Right hindlimb (tissue), 1 donor: ENCODE measurements at places on chromosomes 5 and 9.
A peak's percentile ranks its signal among the peaks of the same experiment; 100 is the strongest.

- no peak for DNase-seq
These were observed 321.6 kb upstream of the ITGA1 start for GRCh38 chr5:52466113-52466512.

DNA sequence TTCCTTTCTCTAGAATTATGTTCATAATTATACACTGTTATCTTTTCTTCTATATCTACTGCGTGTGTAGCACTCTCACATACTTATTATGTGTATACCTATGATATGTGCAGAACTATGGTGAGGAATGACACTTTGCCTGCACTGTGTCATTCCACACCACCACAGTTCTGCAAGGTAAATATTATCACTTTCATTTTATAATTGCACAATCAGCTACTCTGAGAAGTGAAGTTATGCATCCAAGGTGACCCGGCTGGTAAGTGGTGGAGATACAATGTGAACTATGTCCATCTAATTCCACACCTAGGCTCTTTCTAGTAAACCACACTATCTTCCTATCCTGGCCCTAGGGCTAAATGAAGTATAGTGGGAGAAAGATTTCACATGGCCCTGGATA is 170.1 kb upstream of the ATP10B start:
- DNase-seq = no peak

DNA sequence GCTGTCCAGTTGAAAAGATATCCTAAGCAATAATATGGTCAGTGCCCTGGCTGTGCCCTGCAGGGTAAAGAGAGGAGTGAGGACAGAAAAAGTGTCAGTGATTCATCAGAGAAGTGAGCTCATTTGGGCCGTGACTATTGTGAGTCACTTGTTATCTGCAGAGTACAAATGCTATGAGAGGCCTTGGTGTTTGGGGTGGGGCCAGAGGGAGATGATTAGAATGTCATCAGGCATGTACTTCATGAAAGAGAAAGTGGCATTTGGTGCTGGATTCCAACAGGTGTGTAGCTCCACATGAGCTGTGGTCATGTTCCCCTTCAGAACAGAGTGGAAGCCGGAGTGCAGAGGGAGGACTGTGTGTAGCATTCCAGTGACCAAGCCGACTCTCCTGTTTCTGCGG is 174.1 kb downstream of the KDM4C start:
- DNase-seq = no peak

DNA sequence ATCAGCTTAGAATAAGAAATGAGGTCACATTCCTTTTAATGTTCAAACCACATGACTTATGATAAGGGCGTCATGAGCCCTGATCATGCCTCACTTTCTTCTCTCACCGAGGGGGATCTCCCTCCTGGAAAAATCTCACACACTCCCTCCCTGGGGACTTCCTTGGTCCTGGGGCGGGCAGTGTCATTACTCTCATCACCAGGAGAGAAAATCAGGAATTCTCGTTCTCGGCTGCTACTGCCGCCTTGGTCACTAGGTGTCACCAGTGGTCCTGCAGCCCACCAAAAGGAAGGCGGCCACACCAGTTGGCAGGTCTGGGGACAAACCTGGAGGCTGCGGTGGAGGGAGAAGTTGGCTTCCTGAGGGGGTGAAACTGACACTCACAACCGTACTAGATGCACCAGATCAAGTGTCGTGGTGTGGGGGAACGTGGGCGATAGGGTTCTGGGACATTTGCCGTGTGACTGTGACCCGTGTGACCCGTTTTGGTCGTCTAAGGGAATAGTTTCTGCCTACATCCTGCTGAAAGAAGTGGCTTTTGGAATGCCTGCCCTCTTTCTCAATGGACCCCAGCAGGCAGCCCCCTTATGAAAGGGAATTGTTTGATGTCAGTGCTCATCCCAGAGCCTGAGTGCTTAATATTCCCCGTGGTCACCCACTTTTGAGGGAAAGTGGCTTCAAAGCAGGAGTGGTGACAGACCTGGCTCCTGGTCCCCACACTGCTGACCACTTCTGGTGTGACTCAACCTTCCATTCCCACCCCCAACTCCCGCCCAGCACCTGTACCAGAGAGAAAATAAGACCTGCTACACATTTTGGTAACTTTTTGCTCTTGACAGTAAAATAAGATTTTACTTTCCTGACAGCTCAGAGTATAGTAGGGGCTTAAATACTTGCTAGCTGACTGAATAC is 63.2 kb downstream of the ACER2 start:
- DNase-seq = peak; percentile 70

GRCh38 chr5:175629793-175630192 is 28.1 kb upstream of the HRH2 start:
- no peak for DNase-seq

DNA sequence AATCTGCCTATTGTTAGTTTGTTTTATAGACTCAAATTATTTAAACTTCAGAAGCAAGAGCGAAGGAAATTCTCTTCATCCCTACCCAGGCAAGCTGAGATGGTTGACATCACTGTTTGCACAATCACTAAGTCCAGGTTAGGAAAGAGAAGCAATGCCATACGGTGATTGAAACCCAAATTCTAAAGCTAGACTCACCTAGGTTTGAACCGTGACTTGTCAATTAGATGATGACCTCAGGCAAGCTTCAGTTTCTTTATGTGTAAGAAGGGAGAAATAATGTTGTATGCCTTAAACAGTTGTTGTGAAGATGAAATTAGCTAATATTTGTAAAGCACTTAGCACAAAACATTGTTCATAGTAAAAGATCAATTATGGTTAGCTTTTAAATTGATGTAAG is 96.5 kb upstream of the ANKRD55 start:
- no peak for DNase-seq

DNA sequence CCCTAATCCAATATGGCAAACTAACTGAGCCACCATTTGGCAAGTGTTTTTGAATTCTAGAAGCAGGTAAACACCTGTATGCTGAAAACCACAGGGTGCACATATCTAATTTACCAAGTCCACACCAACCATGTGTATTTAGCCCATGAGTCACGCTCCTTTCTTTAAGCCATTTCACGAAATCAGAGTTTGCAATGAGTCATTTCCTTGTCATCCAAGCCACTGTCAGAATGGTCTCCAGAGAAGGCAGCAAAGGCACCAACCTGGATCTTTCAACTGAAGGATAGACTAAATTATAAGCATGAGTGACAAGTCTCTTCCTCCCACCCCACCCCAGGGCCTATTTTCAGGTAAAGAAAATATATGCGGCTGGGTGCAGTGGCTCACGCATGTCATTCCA is 110.0 kb downstream of the PAX5 start:
- no peak for DNase-seq

GRCh38 chr5:118726891-118727290 is 261.5 kb downstream of the DTWD2 start:
- DNase-seq = no peak

DNA sequence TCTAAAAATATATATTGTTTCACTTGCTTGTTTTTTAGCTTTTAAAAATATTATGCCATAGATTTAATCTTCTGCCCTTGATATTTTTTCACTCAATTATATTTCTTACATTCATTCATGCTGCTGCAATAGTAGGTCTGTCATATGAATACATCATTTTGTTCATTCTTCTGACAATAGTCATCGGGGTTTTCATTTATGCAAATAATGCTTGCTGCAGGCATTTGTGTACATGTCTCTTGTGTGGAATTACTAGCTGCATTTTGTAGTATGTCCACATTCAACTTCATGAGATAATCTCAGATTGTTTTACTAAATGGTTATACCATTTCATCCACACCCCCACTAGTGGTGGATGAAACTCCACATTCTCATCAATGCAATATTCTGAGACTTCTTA is 5.3 kb upstream of the PLPP1 start:
- no peak for DNase-seq

DNA sequence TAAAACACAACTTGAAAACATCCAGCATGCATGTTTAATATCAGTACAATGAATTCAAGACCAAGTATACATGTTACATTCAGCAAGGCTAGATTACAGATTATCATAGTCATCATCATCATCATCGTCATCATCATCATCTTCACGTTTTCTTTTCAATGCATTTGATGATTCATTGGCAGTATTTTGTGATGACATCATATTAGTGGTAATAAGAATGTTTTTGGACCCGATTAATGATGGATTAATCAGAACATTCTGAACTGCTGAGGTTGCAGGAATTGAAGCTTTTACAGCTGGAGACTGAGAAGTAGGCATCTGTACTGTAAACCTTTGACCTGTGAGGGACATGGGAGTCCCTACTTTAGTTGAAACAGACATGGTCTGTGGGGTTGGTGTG is 4.5 kb downstream of the AK6 start:
- DNase-seq = no peak

DNA sequence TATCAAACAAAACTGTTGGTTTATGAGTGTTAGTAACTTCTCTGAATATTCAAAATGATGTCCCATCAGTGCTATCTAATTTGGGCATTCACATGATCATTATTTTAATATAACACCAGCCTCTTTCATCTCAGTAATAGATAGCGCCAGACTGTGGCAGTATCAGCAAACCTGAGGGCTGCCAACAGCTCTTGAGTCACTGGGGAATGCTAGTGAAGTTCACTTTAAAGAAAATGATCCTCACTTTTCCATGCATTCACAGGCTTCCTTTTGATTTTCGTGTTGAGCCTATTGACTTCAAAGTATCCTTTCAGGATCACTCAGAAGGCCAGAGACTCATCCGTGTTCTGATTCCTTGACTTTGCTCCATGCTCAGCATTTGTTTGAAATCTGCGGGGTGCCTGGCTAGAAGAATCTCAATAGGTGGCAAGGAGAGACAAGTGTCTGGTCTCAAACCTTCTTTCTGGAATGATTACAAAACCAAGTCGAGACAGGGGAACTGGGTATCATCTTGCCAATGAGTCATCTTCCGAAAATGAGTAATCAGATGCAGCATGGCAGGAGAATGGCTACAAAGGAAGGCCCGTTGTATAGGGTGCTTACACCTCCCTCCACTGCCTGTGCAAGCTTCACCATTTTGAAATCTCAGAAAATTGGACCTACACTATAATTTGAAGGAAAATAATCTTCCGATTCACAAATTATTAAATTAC is 509.1 kb downstream of the RASEF start:
- no peak for DNase-seq

GRCh38 chr9:136700959-136701667 is 11.3 kb upstream of the DIPK1B start:
- DNase-seq = no peak

GRCh38 chr5:17114715-17115599 is 102.5 kb upstream of the BASP1 start:
- DNase-seq = no peak

GRCh38 chr9:126646162-126646561 is 32.4 kb downstream of the LMX1B start:
- DNase-seq = no peak

DNA sequence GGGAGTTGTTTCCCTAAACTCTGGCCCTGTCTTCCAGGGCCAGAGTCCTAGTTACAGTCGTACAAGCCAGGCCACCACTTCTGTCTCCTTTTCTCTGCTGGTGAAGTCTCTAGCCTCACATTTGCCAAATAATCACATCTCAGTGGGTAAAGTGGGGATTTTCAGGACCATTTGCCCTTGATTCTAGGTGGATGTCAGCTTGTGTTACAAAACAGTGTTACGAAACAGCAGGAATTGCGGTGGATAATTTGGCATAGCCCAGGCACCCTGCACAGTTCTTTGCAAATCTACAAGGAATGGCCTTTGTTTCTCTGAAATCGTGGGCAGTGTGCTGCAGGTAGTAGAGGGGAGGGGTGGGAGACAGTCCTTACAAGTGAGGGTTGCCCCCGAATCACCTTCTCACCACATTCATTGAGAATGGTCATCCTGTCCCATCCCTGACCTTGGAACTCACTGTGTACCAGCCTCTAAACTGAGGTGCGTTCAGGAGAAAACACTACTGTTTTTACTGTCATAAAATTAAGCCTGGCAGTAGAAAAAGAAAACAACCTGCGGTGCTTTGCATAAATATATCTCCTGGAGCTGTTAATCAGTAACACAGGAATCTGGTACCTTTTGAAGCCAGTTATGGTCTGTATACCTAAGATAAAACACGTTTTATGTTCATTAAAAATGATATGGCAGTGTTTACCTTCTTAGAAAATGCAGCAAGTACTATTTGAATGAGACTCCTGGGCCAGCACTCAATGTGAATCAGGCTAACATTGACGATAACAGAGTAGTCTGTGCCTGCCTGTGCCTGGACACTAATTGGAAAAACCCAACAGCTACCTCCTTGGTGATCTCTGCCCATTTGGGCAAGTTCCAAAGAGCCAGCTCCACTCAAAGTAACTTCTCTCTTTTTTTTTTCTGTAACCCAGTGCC is 44.3 kb downstream of the CYSTM1 start:
- DNase-seq = no peak

DNA sequence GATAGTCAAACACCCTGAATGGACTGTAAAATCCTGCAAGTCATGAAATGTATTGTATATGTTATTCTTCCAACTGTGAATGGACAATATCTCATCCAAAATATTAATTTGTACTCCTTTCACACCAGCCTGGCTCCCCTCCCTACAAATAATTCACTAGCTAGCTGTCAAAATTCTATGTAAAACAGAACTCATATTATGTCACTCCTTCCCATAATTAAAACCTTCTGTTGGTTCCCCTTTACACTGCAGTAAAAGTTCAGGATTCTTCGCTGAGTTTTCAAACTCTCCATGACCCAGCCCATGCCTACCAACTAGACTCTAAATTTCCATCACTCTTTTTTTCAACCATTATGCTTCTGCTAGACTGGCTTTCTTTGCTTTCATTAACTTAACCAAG is 857.1 kb downstream of the TAF11L14 start:
- DNase-seq = no peak

DNA sequence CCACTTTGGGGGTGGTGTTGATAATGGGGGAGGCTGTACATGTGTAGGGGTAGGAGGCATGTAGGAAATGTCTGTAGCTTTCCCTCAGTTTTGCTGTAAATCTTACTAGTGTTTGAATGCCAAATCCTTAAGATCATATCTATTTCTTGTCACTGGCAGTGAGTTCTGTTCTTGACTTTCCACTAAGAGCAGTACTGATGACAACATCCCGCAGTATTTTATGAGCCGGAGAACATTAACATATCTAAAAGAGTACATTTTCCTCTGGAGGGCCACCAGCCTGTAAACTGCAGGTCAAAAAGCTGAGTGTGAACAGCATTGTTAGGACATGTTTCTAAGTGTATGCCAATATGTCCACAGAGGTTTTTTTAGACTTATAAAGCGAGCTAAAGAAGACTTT is 2.5 kb upstream of the HSPB3 start:
- DNase-seq = no peak

GRCh38 chr9:129174724-129175514 is 3.1 kb downstream of the IER5L start:
- peak; percentile 87 for DNase-seq

DNA sequence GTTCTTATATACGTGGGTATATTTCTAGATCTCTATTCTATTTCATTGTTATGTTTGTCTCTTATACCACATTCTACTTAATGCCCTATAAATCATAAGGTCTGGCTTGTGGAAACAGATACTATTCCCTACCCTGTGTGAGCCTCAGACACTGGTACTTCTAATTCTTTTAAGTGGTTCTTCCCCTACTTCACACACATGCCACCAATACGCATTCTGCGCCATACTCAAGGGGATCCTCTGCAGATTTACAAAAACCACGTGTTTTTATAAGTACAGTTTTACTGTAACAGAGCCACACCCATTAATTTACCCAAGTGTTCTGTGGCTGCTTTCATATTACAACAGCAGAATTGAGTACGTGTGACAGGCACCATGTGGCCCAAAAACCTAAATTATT is 195.6 kb downstream of the SAXO1 start:
- no peak for DNase-seq

- no peak for DNase-seq
These were observed 4.8 kb downstream of the FOXE1 start for GRCh38 chr9:97857606-97858392.
